ENCODE measurements at places on chromosomes 6 and 20.

DNA sequence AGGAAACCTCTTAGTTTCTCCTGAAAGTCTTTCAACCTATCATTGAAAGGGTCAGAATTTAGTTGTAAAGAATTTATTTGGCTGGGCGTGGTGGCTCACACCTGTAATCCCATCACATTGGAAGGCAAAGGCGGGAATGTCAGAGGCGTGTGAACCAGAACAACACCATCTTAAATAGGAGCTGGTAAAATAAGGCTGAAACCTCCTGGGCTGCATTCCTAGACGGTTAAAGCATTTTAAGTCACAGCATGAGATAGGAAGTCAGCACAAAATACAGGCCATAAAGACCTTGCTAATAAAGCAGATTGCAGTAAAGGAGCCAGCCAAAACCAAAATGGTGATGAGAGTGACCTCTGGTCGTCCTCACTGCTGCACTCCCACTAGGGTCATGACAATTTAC is 29.6 kb downstream of the OR2B2 start:
- no peak for DNase-seq

DNA sequence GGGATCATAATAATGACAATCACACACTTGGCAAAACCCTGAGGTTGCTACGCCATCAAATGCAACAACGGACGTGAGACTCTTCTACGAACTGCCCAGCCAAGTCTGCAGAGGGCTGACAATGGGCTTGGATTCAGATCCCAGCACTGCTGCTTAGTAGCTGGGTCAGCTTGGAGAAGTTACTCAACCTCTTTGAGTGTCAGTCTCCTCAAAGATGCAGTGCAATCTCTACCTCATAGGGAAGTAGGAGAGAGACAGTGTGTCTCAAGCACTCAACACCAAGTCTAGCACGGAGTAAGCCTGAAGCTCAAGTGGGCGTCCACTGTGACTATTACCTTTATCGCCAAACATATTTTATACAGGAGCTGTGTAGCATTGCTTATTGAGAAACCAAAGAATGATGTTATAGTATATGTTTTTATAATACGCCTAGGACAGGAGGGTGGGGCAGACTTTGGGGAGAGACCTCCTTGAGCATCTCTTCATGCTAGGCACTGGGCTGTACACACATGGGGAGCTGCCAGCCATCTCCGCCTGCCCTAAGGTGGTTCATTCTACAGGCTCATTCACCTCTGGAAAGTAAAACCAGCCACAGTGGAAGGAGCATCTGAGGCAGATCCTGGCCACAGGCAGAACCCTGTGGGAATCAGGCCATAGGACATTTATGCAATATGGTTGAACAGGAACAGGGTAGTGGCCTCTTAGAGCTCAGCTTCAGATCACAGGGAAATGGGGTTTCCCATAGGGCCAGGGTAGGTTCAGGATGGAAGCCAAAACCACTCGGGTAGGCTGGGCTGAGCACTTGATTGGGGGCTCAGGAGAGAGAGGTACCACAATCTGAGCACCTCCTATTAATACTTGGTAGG is 160.2 kb downstream of the MRPL14 start:
- DNase-seq = no peak

- DNase-seq = no peak
These were observed 97.1 kb upstream of the IYD start for GRCh38 chr6:150271501-150272263.

- no peak for DNase-seq
These were observed 262.7 kb upstream of the TCF21 start for GRCh38 chr6:133626096-133626666.

- no peak for DNase-seq
These were observed 65.8 kb downstream of the EYA4 start for GRCh38 chr6:133306931-133307330.

- DNase-seq = no peak
These were observed 8.9 kb downstream of the TRAF3IP2 start for GRCh38 chr6:111596784-111597183.

- DNase-seq = no peak
These were observed 1333.5 kb downstream of the KHDRBS2 start for GRCh38 chr6:60952500-60952899.

- no peak for DNase-seq
These were observed 262.3 kb downstream of the ZNF217 start for GRCh38 chr20:53331151-53331973.

GRCh38 chr20:59666586-59666985 is 62.2 kb downstream of the PHACTR3 start:
- no peak for DNase-seq
